ENCODE measurements at places on chromosomes 5 and 9. TPM values are rescaled to one million over a fixed set of nuclear protein-coding genes. Genes with fewer than 3 reads are reported as not detected.

DNA sequence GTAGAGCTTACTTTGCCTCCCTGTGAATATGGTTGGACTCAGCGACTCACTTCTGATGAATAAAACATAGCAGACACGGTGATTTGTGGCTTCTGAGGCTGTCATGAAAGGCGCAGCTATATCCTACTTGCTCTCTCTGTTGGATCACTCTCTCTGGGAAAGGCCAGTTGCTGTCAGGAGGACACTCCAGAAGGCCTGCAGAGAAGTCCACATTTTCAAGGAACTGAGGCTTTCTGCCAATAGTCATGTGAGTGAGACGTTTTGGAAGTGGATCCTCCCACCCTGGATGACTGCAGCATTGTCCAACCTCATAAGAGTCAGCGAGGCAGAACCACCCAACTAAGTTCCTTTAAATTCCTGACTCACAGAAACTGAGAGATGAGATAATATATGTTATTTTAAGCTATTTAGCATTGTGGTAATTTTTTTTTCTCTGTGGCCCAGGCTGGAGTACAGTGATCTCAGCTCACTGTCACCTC, 156.0 kb upstream of the MAST4 start:
- no peak for DNase-seq

Gene FAF2
- total RNA-seq = 54.6 TPM

Gene LCN15
- total RNA-seq = not detected

DNA sequence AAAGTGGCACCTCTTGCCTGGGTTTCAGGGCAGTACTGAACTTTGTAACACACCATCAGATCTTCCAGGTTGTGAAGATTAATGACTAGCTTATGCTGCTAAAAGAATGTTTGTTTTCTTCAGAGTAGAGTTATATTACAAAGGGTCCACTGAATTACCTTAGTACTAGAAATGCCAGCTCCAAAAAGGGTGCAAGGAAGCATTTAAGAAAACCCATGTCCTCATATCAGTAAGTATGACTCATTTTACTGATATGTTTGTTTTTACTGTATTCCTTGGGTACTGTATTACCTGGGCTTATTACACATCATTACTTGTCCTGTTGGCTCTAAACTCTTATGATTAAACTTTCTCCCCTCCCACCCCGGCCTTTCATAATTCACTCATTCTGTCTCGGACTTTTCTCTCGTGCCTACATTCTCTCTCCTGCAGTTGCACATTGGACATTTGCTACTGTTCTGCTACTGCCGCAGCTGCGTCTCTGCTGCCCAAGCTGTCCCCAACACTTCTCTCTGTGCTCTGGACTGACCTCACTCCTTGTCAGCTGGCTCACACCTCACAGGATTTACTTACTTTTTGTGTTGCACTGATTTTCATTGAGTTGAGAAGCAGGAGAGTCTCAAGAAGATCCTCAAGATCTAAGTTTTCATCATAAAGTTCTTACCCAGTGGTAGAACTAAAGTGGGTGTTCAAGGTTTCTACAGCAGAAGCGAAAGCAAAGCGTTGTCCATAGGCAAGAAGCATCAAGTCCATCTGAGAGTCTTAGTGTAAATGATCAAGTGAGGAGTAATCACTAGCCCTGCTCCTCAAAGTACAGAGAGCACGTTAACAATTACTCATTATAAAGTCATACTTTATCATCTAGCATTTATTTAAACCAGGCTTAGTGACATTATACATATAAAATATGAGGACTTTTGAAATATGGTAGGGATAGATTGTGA, 53.2 kb upstream of the C9orf72 start:
- DNase-seq = no peak

Gene SLIT3
- total RNA-seq = 18.8 TPM

DNA sequence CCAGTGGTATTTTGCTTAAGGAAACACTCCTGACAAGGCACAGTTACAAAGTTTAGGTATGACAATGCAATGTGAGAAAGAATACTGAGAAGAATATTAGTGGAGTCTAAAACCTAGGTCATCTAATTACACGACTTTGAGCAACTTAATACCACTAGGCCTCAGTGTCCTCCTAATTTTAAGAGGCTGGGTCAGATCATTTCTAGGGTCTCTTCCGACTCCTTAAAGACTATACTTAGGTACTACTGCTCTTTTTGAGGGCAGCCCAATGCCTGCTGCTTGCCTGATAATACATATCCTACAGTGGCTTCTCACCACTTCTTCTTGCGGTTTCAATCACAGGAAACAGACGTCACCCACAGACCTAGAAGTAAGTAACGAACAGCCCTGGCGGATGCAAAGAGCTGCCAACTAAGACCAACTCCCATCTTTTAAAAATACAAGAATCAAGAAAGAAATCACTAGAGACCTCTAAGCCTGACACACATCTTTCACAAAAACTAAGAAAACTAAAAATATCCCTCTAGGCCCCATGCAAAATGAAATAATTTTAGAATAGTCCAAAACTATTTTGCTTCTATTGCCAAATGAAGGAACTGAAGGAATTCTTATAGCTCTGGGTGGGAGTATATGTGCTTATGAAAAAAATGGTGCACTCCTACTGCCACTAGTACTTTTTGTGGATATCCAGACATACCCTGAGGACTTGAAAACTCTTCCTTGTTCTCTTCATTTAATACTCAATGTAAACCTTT, 13.1 kb downstream of the DIAPH1 start:
- no peak for DNase-seq

- no peak for DNase-seq
Observed at GRCh38 chr9:22308177-22308576, 138.4 kb upstream of the DMRTA1 start.

DNA sequence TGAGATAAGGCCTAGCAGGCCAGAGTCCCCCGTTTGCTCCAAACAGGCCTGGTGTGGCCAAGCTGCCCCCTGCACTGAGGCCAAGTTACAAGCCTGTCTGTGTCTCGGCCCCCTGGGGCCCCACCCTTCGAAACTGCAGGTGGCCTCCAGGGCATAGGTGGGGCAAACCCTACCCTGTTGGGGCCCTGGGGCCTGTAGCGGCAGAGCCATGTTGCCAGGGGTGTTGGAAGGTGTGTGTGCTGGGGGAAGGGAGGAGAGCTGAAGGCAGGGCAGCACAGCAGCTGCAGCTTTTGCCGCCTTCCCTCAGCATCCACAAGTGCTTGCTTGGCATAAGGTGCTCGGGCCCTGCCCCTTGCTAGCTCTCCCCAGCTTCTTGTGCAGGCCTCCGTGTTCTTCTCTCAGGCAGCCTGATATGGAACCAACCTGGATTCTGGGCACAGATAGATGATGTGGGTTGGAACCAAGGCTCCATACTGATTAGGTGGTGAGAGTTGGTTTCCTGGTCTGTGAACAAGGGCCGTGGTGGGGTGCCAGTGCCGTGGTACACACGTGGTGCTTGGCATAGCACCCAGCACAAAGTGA, 12.7 kb downstream of the IRF1 start:
- DNase-seq = no peak

DNA sequence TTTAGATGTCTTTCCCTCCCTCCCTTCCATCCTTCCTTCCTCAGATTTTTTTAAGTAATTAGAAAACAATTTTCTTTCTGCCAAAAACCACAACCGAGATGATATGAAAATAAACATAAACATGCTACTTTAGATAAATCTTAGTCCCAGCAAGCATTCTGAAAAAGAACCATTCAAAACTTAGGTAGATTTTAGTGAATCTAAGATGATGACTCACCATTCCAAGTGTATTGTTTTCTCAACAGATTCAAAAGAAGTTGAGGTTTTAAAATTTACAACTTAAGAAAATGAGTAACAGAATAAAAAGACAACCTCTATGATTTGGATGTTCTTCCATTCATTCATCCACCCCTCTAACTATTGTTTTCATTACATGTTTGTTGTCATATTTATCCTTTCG, 465.1 kb downstream of the PDE4D start:
- no peak for DNase-seq

Gene ALDH7A1
- total RNA-seq = 233 TPM

- no peak for DNase-seq
Observed at GRCh38 chr9:113427629-113428028, 17.1 kb downstream of the C9orf43 start.

- no peak for DNase-seq
Observed at GRCh38 chr5:98464737-98465330, 308.6 kb upstream of the RGMB start.

DNA sequence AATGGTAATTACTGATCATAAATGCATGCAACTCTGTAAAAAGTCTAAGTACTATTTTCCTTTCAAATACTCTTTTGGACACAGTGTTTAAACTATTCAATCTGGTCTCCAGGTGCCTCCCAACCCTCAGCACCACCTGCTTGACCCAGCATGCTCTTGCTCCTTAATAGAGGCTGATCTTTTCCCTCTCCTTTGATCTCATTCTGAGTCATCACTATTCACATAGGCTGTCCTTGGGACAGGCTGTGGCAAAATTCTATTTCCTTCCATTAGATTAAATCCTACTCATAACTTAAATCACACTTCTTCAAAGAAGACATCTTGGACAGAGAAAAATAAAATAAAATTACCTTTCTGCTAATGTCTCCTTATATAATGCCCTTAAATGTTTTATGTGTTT, 199.4 kb upstream of the ST8SIA4 start:
- no peak for DNase-seq

GRCh38 chr5:136750224-136750862, 385.0 kb upstream of the TRPC7 start:
- no peak for DNase-seq

GRCh38 chr5:100600298-100600994, 65.3 kb downstream of the FAM174A start:
- no peak for DNase-seq

GRCh38 chr9:107710953-107711352, 221.4 kb upstream of the KLF4 start:
- DNase-seq = no peak

Data from progenitor cell of endocrine pancreas (in vitro differentiated cells).